Brain microvascular endothelial cell (primary cell): ENCODE measurements at places on chromosomes 2 and 18.

- DNase-seq: no peak
Measured at GRCh38 chr2:140717481-140717880, 1413.3 kb downstream of the LRP1B start.

DNA sequence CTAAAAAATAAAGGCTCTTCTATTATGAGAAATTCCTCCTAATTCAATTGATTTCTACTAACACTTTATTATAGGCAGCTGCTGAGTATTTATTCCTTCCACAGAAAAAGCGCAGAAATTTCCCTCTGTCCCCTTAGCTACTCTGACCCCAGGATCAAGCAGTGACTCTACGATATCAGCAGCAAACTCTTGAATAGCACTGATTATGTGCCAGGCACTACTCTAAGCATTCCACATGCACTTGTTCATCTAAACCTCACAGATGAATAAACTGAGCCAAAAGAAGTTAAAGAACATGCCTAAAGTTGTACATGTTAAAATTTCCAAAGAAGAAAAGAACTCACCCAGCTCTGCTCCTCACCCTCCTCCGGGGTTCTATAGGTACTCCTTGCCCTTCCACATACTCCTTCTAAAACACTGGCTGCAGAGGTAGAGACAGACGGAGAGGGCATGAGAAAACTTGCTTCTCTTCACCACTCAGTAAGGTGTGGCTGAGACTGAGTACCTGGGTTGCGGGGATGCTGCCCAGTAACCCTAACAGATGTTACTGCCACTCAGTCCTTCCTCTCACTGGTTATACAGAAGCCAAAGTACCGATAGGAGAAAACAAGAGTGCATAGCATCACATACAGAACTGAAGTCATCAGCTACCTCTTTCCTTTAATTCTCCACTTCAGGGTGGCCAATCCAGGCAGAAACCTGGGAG is 9.9 kb downstream of the C1D start:
- no peak for DNase-seq

DNA sequence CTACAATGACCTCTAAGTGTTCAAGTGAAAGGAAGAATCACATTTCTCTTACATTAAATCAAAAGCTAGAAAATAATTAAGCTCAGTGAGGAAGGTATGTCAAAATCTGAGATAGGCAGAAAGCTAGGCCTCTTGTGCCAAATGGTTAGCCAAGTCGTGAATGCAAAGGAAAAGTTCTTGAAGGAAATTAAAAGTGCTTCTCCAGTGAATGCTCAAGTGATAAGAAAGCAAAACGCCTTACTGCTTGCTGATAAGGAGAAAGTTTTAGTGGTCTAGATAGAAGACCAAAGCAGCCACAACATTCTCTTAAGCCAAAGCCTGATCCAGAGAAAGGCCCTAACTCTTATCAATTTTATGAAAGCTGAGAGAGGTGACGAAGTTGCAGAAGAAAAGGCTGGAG is 932.3 kb upstream of the ACVR2A start:
- no peak for DNase-seq

- no peak for DNase-seq
Measured at GRCh38 chr2:195016841-195017240, 640.2 kb upstream of the SLC39A10 start.

- no peak for DNase-seq
Measured at GRCh38 chr2:75569546-75569945, 8.8 kb upstream of the EVA1A start.

GRCh38 chr2:47402555-47402804 is 476 bp upstream of the MSH2 start:
- DNase-seq: peak; percentile 18

DNA sequence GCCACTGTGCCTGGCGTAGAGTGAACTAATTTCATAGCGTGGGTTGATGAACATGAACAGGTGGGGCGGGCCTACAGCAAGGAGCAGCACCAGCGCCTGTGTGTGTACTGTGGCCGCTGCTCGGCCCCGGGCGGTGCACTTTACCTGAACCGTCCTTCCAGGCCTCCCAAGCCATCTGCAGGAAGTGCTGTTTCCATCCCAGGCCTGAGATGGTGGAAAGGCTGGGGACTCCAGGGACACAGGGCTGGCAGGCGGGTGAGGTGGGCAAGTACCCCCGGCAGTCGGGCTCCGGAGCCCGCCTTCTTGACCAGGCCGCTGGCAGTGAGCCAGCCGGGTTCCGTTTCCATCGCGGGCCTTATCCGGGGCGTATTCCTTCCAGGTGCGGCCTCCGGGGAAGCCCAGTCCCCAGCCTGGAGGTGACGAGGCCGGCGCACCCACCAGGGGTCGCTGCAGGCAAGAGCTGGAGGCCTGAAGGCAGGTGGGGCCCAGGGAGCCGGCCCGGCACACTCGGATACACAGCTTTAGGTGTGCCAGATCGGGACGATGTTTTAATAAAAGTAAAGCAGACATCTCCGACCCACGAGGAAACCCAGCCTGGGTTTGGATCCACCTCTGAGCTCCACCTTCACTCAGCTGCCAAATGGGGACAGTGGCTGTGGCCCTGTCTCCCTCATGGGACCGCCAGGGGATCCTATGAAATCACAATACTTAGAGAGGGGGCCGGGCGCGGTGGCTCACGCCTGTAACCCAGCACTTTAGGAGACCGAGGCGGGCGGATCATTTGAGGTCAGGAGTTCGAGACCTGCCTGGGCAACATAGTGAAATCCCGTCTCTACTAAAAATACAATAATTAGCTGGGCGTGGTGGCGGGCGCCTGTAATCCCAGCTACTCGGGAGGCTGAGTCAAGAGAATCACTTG is 22.7 kb upstream of the PDIA6 start:
- DNase-seq: peak; percentile 27

GRCh38 chr2:118705032-118705431 is 142.4 kb downstream of the EN1 start:
- peak; percentile 76 for DNase-seq

- DNase-seq: no peak
Measured at GRCh38 chr2:186205254-186205911, 280.7 kb upstream of the ZC3H15 start.

DNA sequence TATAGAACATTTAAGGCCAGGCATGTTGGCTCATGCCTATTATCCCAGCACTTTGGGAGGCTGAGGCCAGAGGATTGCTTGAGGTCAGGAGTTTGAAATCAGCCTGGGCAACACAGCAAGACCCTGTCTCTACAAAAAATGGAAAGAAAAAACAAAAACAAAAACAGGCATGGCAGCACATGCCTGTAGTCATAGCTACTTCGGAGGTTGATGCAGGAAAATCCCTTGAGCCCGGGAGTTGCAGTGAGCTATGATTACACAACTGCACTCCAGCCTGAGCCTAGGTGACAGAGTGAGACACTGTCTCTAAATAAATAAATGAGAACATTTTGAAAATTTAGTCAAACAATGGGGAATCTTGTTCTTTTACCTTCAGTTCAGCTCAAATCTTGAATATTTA is 12.1 kb upstream of the YES1 start:
- DNase-seq: peak; percentile 14

DNA sequence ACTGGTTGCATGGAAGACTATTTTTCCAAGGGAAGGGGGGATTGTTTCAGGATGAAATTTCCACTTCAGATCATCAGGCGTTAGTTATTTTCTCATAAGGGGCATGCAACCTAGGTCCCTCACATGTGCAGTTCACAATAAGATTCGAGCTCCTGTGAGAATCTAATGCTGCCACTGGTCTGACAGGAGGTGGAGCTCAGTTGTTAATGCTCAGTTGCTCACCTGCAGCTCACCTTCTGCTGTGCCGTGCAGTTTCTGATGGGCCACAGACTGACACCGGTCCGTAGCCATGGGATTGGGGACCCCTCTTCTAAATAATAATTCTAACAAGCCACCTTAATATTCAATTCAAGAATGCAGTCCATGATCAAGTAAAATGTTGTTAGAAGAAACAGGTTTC is 34.9 kb downstream of the PLCL1 start:
- DNase-seq: no peak

DNA sequence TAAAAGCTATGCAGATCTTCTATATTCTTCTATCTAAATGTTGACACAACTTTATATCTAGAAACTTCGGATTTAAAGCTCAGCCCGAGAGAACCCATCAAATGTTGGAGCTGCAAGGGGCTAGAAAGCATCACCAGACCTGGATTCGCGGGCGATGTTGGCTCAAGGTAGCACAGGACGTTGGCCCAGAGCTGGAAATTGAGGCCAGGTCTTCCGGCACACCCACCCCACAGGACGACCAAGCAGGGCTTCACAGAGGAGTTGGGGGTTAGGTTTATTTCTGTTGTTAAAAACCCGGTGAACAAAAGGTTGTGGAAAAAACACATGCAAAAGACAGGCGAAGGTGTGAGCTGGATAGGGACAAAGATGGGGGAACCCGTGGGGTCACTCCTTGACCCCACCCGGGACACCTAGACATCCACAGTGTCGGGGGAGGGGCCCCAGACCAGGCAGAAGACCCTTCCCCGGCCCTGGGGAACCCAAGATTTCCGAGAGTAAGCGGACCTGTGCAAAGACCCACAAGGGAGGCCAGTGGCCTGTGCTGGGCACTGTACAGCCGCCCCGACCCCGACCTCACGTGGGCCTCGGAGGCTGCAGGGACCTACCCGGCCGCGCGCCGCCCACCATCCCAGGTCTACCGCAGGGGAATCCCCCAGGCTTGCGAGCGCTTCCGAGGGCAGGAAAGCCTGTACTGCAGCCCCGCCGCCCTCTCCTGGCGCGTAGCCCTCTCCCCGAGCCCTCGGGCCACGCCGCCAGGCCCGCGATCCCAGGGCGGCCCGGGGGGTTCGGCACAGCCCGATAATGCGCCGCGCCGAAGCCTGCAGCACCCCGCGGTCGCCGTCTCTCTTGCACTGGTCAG is 1.8 kb upstream of the AGBL5 start:
- DNase-seq: no peak

- peak; percentile 31 for DNase-seq
Measured at GRCh38 chr18:22469061-22469734, 51.5 kb upstream of the CTAGE1 start.

GRCh38 chr18:76616373-76616772 is 121.3 kb upstream of the ZNF516 start:
- DNase-seq: no peak

DNA sequence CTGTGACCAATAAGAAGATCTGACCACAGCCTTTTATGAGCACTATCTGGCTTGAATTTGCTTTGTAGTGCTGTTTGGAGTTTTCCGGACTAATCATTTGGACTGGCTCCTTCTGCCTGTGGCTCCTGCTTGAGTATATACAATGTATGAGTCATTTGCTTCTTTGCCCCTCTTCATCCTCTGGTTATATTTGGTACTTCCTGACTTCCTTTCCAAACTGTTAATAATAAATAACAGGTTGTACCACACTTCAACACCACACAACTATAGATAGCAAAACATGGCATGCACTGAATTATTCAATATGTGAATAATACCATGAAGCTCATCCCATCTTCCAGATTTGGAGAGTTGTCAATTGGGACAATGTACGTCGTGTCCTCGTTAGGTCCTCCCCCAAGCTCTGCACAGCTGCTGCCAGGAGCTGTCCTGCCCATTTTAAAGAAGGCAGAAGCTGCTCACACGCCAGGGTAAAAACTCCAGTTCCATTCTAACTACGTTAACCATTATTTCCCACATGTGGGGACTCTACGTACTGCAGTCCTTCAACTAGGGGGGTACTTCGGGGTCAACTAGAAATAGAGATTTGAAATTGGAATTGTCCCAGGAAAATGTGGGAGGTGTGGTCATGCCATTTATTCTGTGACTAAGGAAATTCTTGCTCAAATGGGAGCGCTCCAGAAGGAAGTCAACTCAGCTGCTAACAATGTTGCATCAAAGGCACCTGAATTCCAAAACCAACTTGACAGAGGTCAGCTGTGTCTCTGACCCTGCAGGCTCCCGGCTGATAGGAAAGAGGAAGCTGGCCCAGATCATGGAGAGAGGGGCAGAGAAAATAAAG is 38.1 kb downstream of the ST8SIA5 start:
- DNase-seq: no peak

- peak; percentile 21 for DNase-seq
Measured at GRCh38 chr18:25097569-25098056, 254.4 kb downstream of the ZNF521 start.

DNA sequence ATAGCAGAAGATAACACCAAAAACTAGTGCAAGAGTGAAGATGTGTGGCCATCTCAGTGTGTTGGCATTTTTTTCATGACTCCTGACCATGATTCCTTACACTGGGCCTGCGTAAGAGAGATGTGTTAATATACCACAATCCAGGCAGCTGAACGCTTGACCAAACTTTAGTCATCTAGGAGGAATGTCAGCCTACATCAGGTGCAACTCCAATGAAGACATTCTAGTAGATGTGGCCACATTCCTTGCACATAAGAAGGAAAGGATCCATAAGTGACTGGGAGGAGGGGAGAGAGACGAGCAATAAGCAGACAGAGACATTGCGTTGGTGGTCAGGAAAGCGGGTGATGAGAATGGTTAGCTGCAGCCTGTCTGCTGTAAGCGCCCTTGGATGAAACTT is 42.6 kb downstream of the CYRIA start:
- DNase-seq: peak; percentile 94

GRCh38 chr2:220293966-220294365 is 666.5 kb downstream of the SLC4A3 start:
- DNase-seq: no peak

GRCh38 chr2:239833269-239834109 is 191.7 kb downstream of the NDUFA10 start:
- no peak for DNase-seq

GRCh38 chr18:13377496-13377895 is 158.9 kb downstream of the LDLRAD4 start:
- peak; percentile 4 for DNase-seq

GRCh38 chr2:86632672-86633071 is 9.0 kb upstream of the RNF103 start:
- DNase-seq: no peak

DNA sequence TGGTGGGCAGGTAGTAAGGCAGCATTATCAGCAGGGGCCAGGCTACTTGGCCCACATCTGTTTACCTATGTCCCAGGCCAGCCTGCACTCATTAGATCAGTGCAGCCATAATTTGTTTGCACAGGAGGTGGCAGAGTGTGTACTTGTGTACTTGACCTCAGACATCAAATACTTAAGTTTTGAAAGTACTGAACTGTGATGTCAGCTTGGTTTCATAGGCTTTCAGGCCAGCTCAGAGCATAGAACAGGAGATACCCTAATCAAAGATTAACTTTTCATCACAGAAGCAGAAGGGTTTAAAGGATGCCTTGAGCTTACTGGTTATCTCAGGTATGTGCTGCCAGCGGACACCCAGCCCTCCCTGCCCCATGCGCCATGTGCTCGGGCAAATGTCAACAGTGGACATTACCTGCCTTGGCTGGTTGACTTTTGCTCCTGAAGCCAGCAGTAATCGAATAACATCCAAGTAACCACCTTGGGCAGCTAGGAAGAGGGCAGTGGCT is 33.2 kb downstream of the ANKRD29 start:
- no peak for DNase-seq

GRCh38 chr18:37578886-37579513 is 13.4 kb upstream of the CELF4 start:
- peak; percentile 17 for DNase-seq

DNA sequence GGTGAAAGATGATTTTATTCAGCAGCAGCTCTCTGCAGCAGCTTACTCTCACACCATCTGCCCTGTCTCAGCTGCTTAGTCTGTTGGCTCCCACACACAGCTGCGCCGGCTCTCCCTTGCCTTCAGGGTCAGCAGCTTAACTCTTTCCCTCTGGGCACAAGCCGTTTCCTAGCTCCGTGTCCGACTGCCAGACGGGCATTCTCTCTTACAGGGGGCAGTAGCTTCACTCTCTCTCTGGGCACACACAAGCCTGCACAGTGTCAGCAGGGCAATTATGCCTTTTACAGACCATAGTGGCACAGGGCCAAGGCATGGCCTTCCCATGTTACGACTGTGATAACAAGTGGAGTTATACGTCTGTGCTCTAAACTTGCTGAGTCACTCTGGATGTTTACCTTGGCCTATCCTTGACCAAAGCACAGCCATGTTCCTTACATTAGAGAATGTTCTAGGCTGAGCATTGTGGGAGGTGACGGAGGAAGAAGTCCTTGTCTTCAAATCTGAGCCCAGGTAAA is 31.7 kb downstream of the PCARE start:
- peak; percentile 54 for DNase-seq
